CD4-positive, alpha-beta T cell treated with Interleukin-4 for 4 hours (primary cell): ENCODE measurements at places on chromosomes 6 and 20.
A peak's percentile ranks its signal among the peaks of the same experiment; 100 is the strongest.

DNA sequence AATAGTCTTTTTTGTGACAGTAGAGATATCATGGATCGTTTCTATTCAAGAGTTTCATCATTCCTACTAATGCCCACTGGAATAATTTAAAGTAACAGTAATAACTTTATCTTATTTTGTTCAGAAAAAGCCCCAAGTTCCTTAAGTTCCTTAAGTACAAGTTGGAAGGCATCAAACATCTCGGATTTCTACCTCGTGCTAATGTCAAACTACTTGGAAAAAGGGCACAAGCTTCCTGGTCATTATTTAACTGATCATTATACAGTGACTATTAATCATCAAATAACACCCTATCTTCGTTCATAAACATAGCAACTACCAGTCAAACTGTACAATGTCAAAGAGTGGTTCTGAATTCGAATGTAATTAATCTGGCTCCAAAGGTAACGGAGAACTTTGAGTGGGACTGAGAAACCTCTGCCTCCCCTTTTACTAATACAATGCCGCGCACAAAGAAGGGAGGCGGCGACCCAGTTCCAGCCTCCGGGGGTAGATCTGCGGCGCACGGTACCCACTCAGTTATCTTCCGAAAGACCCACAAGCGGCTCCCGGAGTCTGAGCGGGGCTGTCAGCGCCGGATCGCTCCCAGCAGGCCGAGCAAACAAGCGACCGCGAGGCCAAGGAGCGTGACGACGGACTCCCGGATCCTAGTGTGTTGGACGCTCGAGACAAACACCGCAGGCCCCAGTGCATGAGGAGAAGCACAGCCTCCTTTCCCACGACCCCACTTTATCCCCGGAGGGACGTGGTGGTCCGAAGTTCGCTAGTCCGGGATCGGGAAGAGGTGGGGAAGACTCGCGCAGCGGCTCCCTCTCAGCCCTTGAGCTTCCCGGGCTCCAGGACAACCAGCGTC lies 716 bp downstream of the SHPRH start:
- no peak for DNase-seq

- no peak for DNase-seq
Measured at GRCh38 chr20:32456869-32457478, 98.8 kb downstream of the ASXL1 start.

DNA sequence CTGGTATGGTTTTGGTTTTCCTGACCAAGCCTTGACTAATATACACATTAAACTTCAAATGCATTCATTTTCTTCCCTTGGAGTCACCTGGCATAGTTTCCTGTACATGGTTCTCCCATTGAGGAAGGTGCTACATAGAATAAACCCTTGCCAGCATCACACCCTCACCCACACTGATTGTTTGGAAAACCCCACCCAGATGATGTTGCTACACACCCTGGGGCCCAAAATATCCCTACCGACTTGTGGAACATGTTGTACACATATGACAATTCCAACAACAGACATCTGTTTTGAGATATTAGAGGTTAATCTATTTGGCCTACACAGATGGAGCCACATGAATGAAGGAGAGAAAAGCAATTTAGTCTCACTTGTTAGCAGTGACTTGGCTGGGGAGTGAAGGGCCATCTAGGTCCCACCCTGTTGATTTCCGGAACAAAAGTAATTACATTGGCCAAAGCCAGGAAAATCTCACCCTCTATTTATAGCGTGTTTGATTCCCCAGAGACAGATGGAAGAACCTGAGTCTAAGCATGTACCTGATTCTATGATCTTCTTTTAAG lies 606.0 kb upstream of the BTBD3 start:
- no peak for DNase-seq

DNA sequence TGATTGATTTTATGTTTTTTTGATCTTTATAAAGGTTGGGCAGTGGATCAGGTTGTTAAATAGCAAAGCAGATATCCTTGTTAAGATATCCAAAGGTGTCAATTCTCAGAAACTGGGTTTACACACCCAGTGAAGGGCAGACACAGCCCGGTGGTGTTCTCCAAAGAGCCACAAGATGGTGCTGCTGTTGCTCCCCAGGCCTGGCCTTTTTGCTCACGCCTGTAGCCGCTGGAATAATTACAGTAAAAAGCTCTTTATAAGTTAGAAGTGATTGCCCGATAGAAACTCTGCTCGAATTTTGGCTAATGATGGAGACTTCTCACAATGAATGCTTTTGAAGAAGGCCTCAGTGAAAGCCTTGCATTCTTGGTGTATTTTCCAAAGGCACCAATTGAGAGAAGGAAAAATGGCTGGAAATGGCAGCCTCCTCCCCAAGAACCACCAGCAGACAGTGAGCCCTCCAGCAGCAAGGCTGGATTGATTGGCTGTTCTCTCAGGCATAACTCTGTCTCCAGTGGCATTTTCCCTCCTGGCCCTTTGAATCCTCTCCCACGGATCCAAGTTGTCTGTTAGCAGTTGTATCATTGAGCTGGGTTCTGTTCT lies 120.5 kb upstream of the CHD6 start:
- no peak for DNase-seq

DNA sequence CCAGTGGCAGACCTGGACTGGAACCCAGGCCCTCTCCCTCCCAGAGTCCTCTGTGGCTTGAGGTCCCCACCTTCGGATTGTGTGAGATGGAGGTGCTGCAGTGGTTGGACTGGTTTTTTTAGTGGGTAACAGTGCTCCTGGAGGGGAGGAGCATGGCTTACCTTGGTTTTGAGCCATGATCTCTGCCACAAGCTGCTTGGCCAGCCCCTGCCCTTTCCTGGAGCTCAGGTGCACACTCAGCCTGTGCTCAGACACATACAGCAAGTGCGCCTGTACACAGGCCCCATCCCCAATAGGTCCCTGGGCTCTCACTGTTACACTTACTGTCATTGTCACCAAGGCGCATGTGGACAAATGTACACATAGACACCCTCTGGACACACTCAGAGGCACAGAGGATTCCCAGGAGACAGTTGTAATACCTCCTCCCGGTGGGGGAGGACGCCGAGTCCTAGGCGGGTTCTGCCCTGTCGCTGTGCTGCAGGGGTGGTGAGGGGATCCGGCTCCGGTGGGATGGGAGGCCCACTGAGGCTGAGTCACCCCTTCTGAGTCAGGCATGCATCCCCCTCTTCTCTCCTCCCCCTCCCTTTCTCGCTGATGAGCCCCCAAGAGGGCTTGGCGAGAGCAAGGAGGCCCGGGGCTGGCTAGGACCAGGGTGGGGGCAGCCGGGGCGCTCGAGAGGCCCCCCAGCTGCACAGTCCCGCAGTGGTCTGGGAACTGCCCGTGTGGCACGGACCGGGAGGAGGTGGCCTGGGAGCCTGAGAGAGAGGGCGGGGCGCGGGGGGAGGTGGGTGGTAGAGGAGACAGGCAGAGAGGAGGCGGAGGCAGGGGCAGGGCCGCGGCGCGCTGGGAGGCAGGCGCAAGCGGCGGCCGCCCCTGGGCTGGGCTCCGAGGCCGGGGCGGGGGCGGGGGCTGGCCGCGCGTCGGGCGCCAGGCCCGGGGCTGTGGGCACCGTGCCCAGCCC lies 522 bp upstream of the EPB41L1 start:
- no peak for DNase-seq

- no peak for DNase-seq
Measured at GRCh38 chr6:166488701-166489100, 97.8 kb downstream of the RAMACL start.

DNA sequence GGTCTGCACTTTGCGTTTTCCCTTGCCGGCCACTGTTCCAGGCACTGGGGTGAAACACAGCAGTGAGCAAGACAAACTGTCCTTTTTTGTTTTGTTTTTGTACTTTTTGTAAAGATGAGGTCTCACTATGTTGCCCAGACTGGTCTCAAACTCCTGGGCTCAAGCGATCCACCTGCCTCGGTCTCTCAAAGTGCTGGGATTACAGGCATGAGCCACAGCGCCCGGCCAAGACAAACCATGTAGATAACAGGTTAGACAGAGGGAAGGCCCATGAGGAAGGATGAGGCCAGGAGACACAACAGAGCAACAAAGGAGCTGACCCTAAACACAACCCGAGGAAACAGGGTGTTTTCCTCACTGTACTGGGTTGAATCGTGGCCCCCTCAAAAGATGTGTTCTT lies 165.4 kb downstream of the NFATC2 start:
- DNase-seq, result no peak

DNA sequence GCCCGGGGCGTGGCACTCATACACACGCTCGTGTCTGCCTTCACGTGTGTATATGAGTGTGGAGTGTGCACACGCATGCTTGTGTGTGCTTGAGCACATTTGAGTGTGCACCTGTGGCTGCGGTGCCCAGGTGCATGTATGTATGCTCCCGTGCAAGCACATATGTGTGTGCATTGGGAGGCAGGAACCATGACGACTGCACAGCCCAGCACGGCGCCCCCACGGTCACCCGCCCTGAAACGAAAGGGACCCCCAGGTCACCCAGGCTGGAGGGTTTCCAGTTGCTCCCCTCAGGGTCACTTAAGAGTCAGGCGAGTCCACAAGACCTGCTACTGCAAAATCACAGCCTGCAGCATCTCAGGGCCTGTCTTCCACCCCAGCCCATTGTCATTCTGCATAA lies 94.7 kb downstream of the YTHDF1 start:
- DNase-seq, result no peak

DNA sequence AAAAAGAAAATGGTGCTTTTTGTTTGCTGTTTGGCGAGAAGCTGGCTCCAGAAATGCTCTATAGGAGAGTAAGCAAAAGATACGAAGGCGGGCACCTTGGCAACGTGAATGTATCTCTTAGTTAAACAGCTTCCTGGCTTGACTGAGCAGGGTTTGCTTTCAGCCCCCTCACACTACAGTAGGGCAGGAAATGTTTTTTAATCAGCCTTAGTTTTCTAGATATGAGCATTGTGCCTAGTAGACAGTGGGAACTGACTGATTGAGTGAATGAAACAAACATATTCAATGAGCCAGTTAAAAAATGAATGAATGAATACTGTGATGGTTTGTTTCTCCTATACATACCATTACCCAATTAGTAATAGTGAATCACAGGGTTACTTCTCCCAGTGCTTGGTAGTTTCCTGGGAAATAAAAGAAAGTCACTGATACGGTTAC lies 19.9 kb downstream of the CAP2 start:
- no peak for DNase-seq

GRCh38 chr6:46191961-46192360 lies 21.2 kb upstream of the ENPP5 start:
- no peak for DNase-seq

GRCh38 chr6:159693894-159694545 lies 979 bp upstream of the SOD2 start:
- DNase-seq, result peak; percentile 71

DNA sequence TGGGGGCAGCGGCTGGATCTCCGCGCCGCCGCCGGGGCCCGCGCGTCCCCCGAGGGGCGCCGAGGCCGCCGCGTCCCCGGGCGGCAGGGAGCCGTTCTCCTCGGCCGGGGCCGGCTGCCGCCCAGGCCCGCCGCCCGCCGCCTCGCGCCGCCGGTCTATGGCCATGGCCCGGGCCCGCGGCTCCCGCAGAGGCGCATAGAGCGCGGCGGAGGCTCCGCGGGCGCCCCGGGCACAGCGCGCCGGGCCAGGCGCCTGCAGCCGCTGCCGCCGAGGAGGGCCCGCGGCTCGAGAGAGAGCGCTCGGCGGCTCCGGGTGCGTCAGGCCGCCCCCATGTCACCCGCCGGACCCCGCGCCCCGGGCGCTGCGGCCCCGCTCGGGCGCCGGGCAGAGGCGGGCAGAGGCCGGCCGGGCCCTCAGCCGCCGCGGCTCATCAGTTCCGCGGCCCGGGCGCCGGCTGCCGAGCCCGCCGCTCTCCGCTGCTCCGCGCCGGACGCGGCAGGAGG lies 404 bp downstream of the SLC22A23 start:
- no peak for DNase-seq

GRCh38 chr6:160979061-160979708 lies 12.4 kb upstream of the MAP3K4 start:
- no peak for DNase-seq

GRCh38 chr6:45952546-45952945 lies 63.1 kb downstream of the CLIC5 start:
- DNase-seq, result no peak

DNA sequence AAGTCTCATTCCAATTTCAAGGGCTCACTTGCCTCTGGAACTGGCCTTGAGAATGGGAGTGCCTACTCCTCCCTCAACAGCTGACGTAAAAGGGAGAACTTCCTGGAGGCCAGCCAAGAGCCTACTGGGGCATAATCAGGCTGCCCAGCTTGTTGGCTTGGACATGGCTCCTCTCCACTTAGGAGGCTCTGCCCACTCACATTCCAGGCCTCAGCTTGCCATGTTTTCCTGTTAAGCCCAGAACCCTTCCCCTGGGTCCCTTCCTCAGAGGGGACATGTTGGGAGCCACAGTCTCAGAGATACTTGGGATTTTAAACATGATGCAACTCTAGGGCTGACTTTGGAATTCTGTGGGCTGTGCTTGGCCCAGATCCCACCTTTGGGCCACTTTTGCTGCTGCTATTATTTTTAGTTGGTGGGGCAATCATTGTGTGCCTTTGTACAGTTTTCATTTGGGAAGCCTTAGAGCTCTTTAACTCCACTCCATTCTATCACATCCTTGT lies 31.5 kb upstream of the ADTRP start:
- no peak for DNase-seq

- peak; percentile 56 for DNase-seq
Measured at GRCh38 chr20:64083378-64083803, 807 bp downstream of the LKAAEAR1 start.

DNA sequence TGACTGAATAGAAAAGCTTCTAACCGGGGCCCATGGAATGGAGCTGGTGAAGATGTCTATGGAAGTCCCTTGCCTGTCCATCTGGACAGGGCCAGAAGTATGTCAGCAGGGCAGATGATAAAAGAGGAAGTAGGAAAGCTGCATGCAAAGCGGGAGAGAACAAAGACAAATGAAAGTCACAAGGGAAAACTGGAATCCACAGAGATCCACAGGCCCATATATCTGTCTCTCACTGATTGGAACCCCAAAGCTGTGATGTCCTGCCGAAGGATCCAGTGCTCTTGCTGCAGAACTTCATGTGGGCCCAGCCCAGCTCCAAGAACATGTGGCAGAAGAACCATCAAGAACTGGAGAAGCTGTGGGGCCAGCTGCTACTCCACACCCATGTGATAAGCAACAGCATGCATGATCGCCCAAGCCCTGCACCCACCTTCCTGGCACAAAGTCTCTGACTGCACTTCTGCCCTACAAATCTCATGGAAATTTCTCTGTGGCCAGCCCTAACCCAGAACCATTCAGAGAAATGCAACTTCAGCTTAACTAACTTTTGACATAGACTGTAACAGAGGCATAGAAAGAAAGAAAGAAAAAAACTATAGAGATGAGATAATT lies 716.0 kb downstream of the KIF16B start:
- no peak for DNase-seq

GRCh38 chr20:62606016-62606415 lies 36.3 kb upstream of the SLCO4A1 start:
- no peak for DNase-seq

DNA sequence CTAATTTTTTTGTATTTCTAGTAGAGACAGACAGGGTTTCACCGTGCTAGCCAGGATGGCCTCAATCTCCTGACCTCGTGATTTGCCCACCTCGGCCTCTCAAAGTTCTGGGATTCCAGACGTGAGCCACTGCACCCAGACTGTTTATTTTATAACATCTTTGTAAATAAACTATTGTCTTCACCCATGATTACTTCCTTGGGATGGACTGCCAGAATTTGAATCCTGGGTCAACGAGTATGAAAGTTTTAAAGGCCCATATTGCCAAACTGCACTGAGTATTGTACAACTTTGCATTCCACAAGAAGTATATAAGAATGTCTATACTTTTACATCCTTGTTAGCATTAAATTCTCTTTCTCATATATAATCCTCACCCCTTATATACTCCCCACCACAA lies 38.6 kb downstream of the ZHX3 start:
- DNase-seq, result no peak

- no peak for DNase-seq
Measured at GRCh38 chr6:25590986-25591385, 61.0 kb upstream of the SCGN start.
